ENCODE measurements at places on chromosomes 2 and 18. TPM values are rescaled to one million over a fixed set of nuclear protein-coding genes. Genes with fewer than 3 reads are reported as not detected.

Gene CLEC4F
- polyA plus RNA-seq = 0.13 TPM

DNA sequence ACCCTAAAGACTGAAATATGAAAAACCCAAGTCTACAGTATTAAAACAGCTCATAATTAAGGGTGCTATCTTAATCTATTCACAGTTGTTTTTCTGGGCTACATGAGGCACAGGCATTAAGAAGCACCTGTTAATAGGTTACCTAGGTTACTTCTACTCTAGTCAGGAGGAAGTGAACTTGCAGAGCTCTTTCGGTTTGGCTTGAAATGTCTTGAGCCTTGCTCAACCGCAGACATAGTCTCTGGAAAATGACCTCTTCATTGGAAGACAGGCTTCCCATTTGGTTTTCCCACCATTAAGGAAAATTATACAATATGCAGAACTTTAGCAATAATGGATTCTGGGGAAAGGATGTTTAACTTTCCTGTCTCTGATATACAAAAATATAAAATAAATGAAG lies 142.3 kb upstream of the KCNJ3 start:
- no peak for DNase-seq

Gene GNAL
- 2.1 TPM for polyA plus RNA-seq

DNA sequence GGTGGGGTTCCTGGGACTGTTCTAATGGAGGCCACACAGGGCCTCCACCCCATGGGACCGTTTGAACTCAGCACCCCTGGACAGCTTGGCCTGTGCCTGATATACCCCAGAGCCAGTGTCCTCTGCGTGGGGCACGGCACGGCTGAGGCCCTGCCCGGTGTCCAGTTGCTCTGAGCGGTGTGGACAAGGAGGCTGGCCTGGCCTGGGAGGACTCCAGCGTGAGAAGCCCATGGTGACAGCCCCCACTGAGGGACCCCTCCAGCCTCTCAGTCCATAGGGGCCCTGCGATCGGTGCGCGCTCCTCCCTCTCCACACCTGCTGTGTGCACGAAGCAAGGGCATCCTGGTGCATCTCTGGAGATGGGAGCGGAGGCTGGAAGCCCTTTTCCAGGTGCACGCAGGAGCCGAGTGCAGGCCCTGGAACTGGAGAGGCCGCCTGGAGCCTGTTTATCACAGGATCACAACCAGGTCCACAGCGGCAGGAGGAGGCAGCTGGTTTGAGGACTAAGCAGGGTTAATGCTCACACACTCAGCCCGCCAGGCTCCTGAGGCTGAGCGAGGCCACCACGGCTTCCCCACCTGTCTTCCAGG lies 120.2 kb downstream of the PTGR3 start:
- no peak for DNase-seq

DNA sequence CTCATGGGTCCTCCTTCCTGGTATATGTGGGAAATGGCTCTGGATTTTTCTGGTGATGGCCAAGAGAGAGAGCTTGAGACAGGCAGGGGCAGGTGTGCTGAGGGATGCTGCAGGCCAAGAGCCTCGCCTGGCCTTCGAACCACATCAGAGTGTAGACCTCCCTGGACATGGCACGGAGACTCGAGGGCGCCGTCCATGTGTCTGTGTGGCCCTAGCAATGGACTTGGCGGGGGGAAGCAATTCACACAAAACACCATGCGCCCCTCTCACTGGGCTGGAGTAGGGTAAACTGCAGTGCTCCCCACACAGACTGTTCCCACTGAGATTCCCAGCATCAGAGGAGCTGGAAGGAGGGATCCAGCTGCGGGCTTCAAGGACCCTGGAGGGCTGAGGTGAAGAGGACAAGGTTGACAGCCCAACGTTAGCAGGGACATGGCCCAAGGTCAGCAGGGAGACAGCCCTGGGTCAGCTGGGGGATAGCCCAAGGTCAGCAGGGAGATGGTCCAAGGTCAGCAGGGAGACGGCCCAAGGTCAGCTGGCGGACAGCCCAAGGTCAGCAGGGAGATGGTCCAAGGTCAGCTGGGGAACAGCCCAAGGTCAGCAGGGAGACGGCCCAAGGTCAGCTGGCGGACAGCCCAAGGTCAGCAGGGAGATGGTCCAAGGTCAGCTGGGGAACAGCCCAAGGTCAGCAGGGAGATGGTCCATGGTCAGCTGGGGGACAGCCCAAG lies 75.4 kb upstream of the HDAC4 start:
- DNase-seq = no peak

DNA sequence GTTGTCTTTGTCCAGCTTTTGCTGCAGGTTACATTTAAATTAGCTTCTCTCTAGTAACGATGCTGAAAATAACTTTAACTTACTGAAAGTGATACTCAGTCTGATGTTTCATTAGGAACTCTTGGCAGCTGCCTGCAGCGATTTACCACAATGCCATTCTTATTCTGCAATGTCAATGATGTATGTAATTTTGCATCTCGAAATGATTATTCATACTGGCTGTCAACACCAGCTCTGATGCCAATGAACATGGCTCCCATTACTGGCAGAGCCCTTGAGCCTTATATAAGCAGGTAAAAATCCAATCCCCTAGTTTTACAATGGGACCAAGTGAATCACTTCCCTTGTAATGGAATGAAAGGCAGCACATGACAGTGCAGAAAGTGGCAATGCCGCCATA lies 16.3 kb upstream of the MFF start:
- no peak for DNase-seq

DNA sequence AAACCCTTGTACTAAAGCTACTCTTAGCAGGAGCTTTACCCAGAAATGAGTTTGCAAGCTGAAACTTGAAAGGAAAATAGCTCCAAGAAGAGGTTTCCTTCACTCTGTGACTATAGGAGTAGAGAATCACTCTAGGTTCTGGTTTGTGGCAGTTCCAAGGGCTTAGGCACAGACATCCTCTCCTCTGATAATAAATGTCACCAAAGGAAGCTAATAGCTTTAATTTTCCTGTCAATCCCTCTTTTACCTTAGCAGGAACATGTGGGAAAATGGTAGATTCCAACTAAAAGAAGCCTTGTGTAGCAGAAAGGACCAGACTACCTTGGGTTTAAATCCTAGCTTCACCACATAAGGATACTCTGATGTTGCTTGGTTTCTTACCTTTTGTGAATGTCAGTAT lies 104.0 kb downstream of the FSHR start:
- no peak for DNase-seq

- DNase-seq = no peak
Measured at GRCh38 chr18:78071776-78072175, 822.1 kb downstream of the GALR1 start.

DNA sequence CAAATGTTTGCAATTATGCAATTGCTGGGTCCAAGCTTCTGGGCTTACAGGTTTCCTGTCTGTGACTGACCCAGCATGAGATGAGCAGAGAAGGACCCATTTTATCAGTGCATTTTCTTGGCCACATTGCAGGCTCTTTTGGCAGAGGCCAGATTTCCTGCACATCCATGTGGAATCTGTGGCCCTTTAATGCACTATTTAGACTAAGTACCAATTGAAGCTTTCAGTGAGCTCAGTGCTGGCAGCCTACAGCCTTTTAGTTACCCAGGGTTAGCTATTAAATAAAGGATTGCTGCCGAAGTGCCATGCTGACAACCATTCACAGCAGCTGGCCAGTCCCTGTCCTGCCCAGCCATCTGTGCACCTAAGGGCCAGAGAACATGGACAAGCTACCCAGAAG lies 165.0 kb downstream of the ANKRD30B start:
- DNase-seq = no peak

Gene CAPN13
- polyA plus RNA-seq = not detected

Gene RGPD6
- polyA plus RNA-seq = 20.6 TPM

- peak; percentile 0 for DNase-seq
Measured at GRCh38 chr18:20971886-20972267, 139.7 kb downstream of the ROCK1 start.

- DNase-seq = no peak
Measured at GRCh38 chr2:60159519-60159918, 393.9 kb downstream of the BCL11A start.

Gene ESPNL
- 2.0 TPM for polyA plus RNA-seq

DNA sequence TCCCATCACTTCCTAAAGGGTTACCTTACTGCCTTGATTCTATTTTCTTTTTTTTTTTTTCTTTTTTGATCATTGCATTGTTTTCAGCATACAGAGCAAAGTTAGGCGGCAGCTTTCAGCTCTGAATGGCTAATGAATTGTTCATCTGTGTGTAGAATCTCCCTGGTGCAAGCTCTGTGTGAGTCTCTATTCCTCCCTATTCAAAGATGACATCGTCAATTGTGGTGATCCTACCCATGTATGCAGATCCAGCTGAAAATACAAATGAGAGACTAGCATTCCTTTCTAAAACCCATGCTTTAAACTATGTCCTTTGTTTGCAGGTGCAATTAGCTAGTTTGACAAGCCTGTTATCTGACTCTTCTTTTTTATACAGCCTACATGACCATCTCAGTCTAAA lies 539.0 kb downstream of the ARHGAP15 start:
- no peak for DNase-seq

- no peak for DNase-seq
Measured at GRCh38 chr2:60406192-60406591, 147.3 kb downstream of the BCL11A start.

GRCh38 chr2:28252311-28252710 lies 140.3 kb upstream of the FOSL2 start:
- DNase-seq = no peak

DNA sequence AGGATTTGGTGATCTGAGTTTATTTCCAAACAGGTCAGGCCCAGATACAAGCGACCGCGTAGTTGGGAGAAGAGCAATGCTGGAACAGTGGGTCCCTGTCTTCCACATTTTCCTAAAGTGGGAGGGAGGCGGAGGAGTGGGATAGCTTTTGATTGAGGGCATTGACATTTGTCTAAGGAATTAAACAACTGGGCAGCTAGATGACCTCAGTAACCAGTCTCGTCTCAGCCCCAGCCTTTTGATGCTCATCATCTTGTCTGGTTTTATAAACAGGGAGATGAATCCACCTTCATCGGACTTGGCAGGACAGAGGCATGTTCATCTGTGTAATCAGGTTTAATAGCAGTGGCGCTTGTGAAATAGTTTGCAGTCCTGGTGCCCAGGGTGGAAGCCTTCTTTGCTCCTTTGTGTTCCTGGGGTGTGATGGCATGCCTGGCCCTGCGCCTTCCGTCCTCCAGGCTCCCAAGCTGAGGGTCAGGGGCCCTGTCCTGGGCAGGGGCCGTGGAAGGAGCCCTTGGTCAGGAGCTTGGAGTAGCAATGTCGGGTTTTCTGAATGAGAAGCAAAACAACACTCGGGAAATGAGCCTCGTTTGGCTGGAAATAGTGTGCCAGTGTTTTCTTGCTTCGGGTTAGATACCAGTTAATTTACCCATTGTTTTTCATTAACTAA lies 193.8 kb downstream of the FAM210A start:
- DNase-seq = no peak

Gene RAPGEF4
- polyA plus RNA-seq = not detected

DNA sequence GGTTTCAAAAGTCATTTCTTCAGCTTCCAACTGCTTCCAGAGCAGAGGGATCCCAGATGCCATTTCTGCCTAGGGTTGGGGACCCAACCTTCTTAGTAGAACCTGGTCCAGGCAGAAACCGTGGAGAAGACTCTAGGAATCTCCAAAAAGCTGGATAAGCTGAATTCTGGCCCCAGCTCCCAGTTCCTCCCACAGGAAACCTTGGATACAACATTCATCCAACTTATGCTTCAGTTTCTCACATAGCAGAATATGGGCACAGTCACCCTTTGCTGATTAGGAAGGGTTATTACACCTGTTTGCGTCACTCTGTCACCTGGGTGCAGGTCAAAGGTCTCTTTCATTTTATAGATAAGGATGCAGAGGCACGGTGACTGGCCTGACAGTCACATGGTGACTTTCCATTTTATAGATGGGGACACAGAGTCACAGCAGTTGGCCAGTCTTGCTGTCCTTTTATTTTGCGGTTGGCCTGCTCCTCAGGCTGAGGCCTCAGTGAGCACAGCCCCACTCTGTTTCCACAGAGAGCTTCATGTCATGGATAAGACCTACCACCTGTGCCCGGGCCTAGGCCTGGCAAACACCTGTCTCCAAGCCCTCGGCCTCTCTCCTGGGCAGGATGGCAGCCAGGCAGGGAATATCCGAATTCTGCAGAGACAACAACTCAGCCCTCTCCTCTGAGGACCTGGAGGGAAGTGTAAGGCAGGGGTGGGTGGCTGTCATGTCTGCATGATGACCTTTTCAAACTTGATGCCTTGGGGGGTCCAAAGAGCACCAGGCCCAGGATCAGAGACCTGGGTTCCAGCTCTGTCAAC lies 148.8 kb downstream of the SMAD7 start:
- no peak for DNase-seq

Gene ACKR3
- polyA plus RNA-seq = 25.2 TPM

Gene FLACC1
- not detected for polyA plus RNA-seq

Gene FOXD4L1
- polyA plus RNA-seq = 1.2 TPM

- no peak for DNase-seq
Measured at GRCh38 chr2:233830111-233830802, 24.1 kb downstream of the HJURP start.

Gene KCMF1
- polyA plus RNA-seq = 49.4 TPM

Gene TDRD15
- not detected for polyA plus RNA-seq

Gene CAPN14
- polyA plus RNA-seq = 0.14 TPM

- DNase-seq = peak; percentile 71
Measured at GRCh38 chr2:199668645-199669044, 182.3 kb downstream of the FTCDNL1 start.

GRCh38 chr18:57519668-57520424 lies 66.7 kb downstream of the FECH start:
- DNase-seq = no peak

- no peak for DNase-seq
Measured at GRCh38 chr2:231187736-231188505, 10.5 kb upstream of the ARMC9 start.

Gene CRYBA2
- polyA plus RNA-seq = not detected

Gene ID2
- 33.3 TPM for polyA plus RNA-seq

GRCh38 chr2:109168716-109169115 lies 39.7 kb downstream of the SH3RF3 start:
- DNase-seq = no peak

DNA sequence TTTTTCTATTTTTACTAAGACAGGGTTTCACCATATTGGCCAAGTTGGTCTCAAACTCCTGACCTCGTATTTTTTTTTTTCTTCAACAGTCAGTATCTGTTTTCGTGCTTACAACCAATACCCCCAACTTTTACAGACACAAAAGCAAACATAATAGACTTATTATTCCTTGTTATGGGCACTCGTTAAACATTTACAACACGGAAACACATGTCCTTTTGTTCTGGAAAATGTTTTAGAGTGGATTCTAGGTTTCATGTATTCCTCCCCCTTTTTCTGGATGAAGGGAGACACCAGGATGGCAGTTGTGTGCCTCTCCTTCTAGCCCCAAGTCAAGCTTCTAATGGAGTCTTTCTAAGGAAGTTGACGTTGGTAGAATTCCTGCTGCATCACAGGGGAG lies 88.8 kb downstream of the CD226 start:
- no peak for DNase-seq

DNA sequence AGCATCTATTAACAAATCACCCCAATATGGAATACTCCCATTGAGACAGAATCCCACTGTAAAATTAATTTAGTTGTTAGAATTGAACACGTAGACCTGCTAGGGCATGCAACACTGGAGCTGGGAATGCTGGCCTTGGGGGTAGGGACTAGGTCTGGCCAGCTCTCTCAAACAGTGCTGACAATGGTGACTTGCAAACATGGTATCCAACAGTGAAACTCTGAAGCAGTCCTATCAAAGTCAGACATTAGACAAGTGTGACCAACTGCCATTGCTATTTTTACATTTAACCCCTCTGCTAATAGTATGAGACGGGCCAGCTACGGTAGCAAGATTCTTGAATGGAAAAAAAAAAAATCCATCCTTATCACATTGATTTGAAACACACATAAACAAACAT lies 7.2 kb downstream of the E2F6 start:
- DNase-seq = no peak

Measured in muscle of arm (tissue), 14 donors.